ENCODE measurements at places on chromosomes 5 and 9. TPM values are rescaled to one million over a fixed set of nuclear protein-coding genes. Genes with fewer than 3 reads are reported as not detected.

DNA sequence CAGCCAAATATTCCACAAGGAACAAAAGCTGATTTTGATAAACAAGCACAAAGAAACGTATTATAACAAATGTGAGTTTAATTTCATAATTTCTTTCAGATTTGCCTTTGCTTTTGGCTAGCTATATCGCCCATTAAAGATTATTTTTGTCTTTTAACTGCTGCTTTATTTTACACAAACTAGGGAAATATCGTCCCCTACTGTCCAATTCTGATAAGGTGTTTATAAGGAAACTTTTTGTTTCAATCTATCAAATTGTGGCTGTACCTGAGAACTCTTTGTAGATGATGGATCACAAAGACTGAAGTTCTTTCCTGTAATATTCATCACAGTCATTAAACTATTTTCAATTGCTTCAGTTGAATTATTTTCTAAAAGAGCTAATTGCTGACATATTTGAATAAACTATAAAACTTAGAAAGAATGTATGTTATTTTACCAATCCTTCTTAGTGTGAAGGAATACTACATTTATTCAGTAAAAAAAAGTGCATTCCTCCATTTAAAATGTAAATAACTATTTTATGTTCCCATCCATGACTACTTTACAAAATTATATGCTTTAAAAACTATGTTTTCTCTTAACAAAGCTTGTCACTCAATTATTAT is 431.3 kb upstream of the ITGA1 start:
- no peak overlapping the region for H3K4me3 ChIP-seq
- H3K36me3 ChIP-seq, result no peaks in the 10 kb centered on the region
- no peak overlapping the region for H3K27ac ChIP-seq
- DNase-seq, result no peak
- H3K4me1 ChIP-seq, result no peaks in the 10 kb centered on the region

DNA sequence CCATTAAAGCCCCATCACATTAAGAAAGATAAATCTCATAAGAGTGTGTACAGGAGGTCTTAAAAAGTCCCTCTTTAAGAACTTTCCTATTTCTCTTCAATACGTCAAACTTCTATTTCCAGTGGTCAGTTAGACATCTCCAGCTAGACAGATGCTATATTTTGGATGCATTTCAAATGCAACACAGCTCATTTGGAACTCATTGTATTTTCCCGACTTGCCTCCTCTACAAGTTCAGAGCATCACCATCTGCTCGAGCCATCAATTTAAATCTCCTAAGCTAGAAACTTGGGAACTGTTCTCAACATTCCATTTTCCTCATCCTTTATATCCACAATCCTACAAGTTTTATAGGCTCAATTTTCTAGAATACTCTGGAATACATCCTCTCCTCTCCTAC is 3.2 kb upstream of the UHRF2 start:
- H3K27me3 ChIP-seq, result peaks cover 6% of the 10 kb centered on the region
- peaks cover 5% of the 10 kb centered on the region for H3K4me1 ChIP-seq
- no peak overlapping the region for H3K27ac ChIP-seq
- no peak for DNase-seq

DNA sequence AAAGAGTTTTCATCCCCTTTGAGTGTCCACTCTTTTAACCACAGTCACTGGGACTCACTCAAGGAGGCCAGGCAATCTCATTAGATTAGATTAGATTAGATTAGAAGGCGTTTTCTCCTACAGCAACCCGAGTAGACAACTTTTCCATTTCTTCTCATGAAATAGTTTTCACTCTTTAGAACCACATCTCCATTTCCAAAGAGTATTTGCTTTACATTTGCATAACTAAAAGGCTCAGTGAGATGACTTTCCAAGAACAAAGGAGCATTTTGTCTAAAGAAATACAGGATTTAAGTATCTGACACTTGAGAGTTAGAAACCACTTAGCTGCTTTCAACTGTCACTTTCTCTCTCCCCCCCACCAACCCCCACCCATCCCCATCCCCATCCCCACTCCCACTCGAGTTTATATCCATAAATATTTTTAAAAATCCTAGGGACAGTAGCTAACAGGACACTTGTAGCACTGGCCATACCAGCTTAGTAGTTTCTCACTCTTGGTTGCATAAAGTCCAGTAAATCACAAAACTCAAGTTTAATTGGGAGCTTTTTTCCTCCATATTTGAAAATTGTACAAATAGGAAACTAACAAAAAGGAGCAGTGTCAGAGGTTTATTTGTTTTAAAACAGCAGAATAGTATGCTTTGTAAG is 2202.9 kb upstream of the WWC1 start:
- no peak overlapping the region for H3K27ac ChIP-seq
- H3K27me3 ChIP-seq, result no peaks in the 10 kb centered on the region
- no peak for DNase-seq

- H3K36me3 ChIP-seq, result no peaks in the 10 kb centered on the region
- no peak overlapping the region for H3K27ac ChIP-seq
- DNase-seq, result no peak
- H3K4me3 ChIP-seq, result no peak overlapping the region
Observed at GRCh38 chr5:122150215-122150614, 20.9 kb downstream of the ZNF474 start.

GRCh38 chr9:567128-567746 is 274.3 kb upstream of the DMRT1 start:
- H3K27ac ChIP-seq, result no peak overlapping the region
- H3K36me3 ChIP-seq, result peaks cover 4% of the 10 kb centered on the region
- H3K4me1 ChIP-seq, result peaks cover 2% of the 10 kb centered on the region
- no peaks in the 10 kb centered on the region for H3K27me3 ChIP-seq
- H3K4me3 ChIP-seq, result no peak overlapping the region

GRCh38 chr9:130536701-130537107 is 42.7 kb upstream of the FUBP3 start:
- no peak overlapping the region for H3K27ac ChIP-seq
- peaks cover 75% of the 10 kb centered on the region for H3K27me3 ChIP-seq
- DNase-seq, result no peak
- H3K36me3 ChIP-seq, result no peaks in the 10 kb centered on the region
- H3K4me1 ChIP-seq, result peaks cover 10% of the 10 kb centered on the region

- no peak for DNase-seq
- no peaks in the 10 kb centered on the region for H3K4me1 ChIP-seq
- no peak overlapping the region for H3K27ac ChIP-seq
- H3K27me3 ChIP-seq, result peaks cover 7% of the 10 kb centered on the region
- H3K36me3 ChIP-seq, result no peaks in the 10 kb centered on the region
Observed at GRCh38 chr5:37791321-37791720, 48.5 kb downstream of the GDNF start.

- H3K27ac ChIP-seq, result no peak overlapping the region
- no peak overlapping the region for H3K4me3 ChIP-seq
- no peaks in the 10 kb centered on the region for H3K4me1 ChIP-seq
- H3K27me3 ChIP-seq, result no peaks in the 10 kb centered on the region
- no peaks in the 10 kb centered on the region for H3K36me3 ChIP-seq
- no peak for DNase-seq
Observed at GRCh38 chr9:110528645-110529044, 50.9 kb downstream of the SVEP1 start.

The ADCY2 gene
- total RNA-seq, result not detected

The ANKRD20A1 gene
- total RNA-seq, result not detected

The GGTA1 gene
- not detected for total RNA-seq

The SLC27A6 gene
- not detected for total RNA-seq

The PCDHGB3 gene
- not detected for total RNA-seq
